ENCODE measurements at places on chromosomes 1 and 21. TPM values are rescaled to one million over a fixed set of nuclear protein-coding genes. Genes with fewer than 3 reads are reported as not detected.

GRCh38 chr1:218332416-218332815, 12.7 kb upstream of the TGFB2 start:
- peaks cover 6% of the 10 kb centered on the region for H3K36me3 ChIP-seq
- H3K27me3 ChIP-seq = no peaks in the 10 kb centered on the region
- no peaks in the 10 kb centered on the region for H3K4me1 ChIP-seq
- H3K27ac ChIP-seq = no peak overlapping the region
- DNase-seq = no peak
- no peak overlapping the region for H3K4me3 ChIP-seq

DNA sequence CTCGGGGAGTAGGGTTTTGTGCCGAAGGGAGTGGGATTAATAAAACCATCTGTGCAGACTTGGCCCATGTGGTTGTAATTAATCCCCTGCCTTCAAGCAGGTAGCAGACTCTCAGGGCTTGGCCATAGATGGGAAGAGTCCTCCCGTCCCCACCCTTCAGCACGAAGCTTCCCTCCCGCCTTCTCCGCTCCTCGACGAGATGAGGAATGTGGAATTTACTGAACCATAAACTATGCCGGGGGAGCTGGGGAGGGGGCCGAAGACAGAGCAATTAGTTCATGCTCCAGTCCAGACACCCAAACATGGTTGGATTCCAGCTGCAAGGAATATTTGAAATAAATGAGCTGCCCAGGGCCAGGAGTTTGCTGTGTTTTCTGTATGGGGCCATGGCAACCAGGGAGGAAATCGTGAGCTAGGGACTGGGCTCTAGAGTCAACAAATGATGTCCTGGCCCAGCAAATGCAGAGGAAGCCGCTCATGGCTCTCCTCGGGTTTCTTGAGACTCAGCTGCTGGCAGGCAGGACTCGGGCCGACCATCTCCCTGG, 78.8 kb downstream of the SPSB1 start:
- H3K4me1 ChIP-seq = peaks cover 5% of the 10 kb centered on the region
- DNase-seq = no peak
- no peaks in the 10 kb centered on the region for H3K27me3 ChIP-seq
- no peak overlapping the region for H3K27ac ChIP-seq
- peaks cover 6% of the 10 kb centered on the region for H3K36me3 ChIP-seq
- no peak overlapping the region for H3K4me3 ChIP-seq

GRCh38 chr1:241888232-241888631, 40.2 kb downstream of the EXO1 start:
- peak overlapping the region; percentile 32 for H3K27ac ChIP-seq
- peaks cover 9% of the 10 kb centered on the region for H3K4me1 ChIP-seq
- DNase-seq = no peak
- H3K4me3 ChIP-seq = no peak overlapping the region
- H3K27me3 ChIP-seq = no peaks in the 10 kb centered on the region
- peaks cover 31% of the 10 kb centered on the region for H3K36me3 ChIP-seq

- H3K36me3 ChIP-seq = peaks cover 4% of the 10 kb centered on the region
- H3K4me1 ChIP-seq = peaks cover 21% of the 10 kb centered on the region
- peak within 1 kb of the TSS; percentile 85 for H3K27ac ChIP-seq
- H3K27me3 ChIP-seq = peaks cover 2% of the 10 kb centered on the region
- DNase-seq = peak; percentile 100
- H3K4me3 ChIP-seq = peak within 1 kb of the TSS; percentile 95
Measured at GRCh38 chr1:6613361-6614018, at the start of gene PHF13. Gene PHF13, plus strand, starts transcription at chr1:6613731. Its CDS starts 336 bp downstream, at chr1:6614067.

- no peaks in the 10 kb centered on the region for H3K4me1 ChIP-seq
- H3K27me3 ChIP-seq = no peaks in the 10 kb centered on the region
- no peak overlapping the region for H3K4me3 ChIP-seq
- DNase-seq = no peak
- H3K36me3 ChIP-seq = no peaks in the 10 kb centered on the region
Measured at GRCh38 chr1:98277118-98277517, 356.3 kb upstream of the DPYD start.

GRCh38 chr1:20466273-20466672, 19.7 kb downstream of the CAMK2N1 start:
- H3K36me3 ChIP-seq = no peaks in the 10 kb centered on the region
- no peak overlapping the region for H3K27ac ChIP-seq
- H3K4me1 ChIP-seq = peaks cover 5% of the 10 kb centered on the region
- H3K27me3 ChIP-seq = peaks cover 14% of the 10 kb centered on the region

- H3K4me1 ChIP-seq = no peaks in the 10 kb centered on the region
- no peak for DNase-seq
- no peaks in the 10 kb centered on the region for H3K36me3 ChIP-seq
- H3K27ac ChIP-seq = no peak overlapping the region
- no peaks in the 10 kb centered on the region for H3K27me3 ChIP-seq
Measured at GRCh38 chr1:196071447-196071846, 536.8 kb downstream of the KCNT2 start.

DNA sequence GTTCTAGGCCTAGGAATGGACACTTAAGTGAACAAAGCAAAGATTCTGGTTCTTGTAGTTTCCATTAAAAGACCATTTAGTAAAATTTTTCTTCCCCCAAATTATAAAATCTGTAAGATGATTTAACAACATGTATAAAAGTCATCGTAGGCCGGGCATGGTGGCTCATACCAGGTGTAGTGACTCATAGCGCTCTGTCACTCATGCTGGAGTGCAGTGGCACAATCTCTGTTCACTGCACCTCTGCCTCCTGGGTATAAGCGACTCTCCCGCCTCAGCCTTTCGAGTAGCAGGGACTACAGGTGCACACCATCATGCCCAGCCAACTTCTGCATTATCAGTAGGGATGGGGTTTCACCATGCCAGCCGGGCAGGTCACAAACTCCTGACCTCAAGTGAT, 9.1 kb downstream of the ASPM start:
- H3K36me3 ChIP-seq = peaks cover 38% of the 10 kb centered on the region
- no peaks in the 10 kb centered on the region for H3K27me3 ChIP-seq
- peaks cover 35% of the 10 kb centered on the region for H3K4me1 ChIP-seq
- H3K4me3 ChIP-seq = no peak overlapping the region

- no peaks in the 10 kb centered on the region for H3K27me3 ChIP-seq
- H3K4me1 ChIP-seq = peaks cover 65% of the 10 kb centered on the region
- no peak overlapping the region for H3K4me3 ChIP-seq
- H3K27ac ChIP-seq = peak overlapping the region; percentile 55
- no peak for DNase-seq
Measured at GRCh38 chr1:167620002-167620401, 10.0 kb upstream of the RCSD1 start.

DNA sequence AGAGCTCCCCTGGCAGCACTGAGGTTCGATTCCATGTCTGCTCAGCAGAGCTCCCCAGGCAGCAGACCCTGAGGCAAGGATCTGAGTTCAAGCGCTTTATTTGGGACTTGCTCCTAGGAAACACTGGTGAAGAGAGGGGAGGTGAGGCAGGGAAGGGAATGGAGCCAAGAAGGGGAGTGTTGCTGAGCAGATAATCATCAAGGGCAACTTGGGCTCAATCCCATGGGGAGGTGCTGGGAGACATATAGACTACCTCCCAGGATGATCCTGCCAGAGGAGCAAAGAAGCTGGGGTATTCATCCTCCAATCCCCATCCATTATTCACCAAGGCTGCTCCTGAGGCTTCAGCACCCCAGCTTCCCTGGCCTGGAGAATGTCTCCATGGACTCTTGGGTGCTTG, 47.0 kb downstream of the GRIK3 start:
- H3K4me3 ChIP-seq = no peak overlapping the region
- DNase-seq = no peak
- H3K27me3 ChIP-seq = peaks cover under 1% of the 10 kb centered on the region
- H3K4me1 ChIP-seq = no peaks in the 10 kb centered on the region
- H3K27ac ChIP-seq = no peak overlapping the region

- no peaks in the 10 kb centered on the region for H3K36me3 ChIP-seq
- H3K4me3 ChIP-seq = no peak overlapping the region
- H3K27me3 ChIP-seq = peaks cover 23% of the 10 kb centered on the region
- peak overlapping the region; percentile 25 for H3K27ac ChIP-seq
Measured at GRCh38 chr1:228927946-228928898, 192.9 kb downstream of the RHOU start.

- H3K27me3 ChIP-seq = no peaks in the 10 kb centered on the region
- peaks cover 2% of the 10 kb centered on the region for H3K4me1 ChIP-seq
- no peak overlapping the region for H3K27ac ChIP-seq
Measured at GRCh38 chr1:234778221-234779159, 168.5 kb upstream of the IRF2BP2 start.

- H3K27ac ChIP-seq = no peak overlapping the region
- peaks cover 14% of the 10 kb centered on the region for H3K27me3 ChIP-seq
- DNase-seq = no peak
Measured at GRCh38 chr1:22903113-22903512, 69.6 kb downstream of the LACTBL1 start.

DNA sequence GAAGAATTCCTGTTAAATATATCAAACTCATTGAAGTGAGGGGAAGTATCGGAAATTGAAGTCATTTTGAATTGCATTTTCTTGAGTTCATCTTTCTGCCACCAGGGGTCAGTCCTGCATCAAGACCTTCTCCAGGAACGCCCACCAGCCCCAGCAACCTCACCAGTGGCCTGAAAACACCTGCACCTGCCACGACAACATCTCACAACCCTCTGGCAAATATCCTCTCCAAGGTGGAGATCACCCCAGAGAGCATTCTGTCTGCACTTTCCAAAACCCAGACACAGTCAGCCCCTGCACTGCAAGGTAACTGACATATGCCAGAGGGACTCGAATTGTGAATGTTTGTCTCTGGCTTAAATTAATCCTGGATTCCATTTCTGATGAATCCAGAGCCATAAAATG, 22.8 kb upstream of the TARS2 start:
- H3K27me3 ChIP-seq = no peaks in the 10 kb centered on the region
- no peak overlapping the region for H3K4me3 ChIP-seq
- H3K4me1 ChIP-seq = peaks cover 2% of the 10 kb centered on the region

DNA sequence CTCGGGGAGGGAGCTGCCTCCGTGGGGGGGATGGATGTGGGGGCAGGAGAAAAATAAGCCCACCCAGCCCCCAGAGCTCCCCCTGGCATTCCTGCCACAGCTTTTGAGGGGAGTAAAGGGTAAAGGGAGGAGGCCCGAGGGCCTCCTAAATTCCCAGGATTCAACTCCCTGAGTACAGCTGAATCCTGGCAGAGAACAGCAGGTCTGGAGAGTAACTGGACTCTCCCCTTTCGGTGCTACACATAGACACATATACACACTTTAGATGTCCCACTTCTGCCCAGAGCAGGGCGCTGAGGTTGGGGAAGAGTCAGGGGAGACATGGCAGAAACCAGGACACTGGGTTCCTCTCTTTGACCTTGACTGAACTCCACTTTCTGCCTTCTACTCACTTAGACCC, 3.0 kb downstream of the KIRREL1 start:
- DNase-seq = no peak
- no peak overlapping the region for H3K27ac ChIP-seq
- no peaks in the 10 kb centered on the region for H3K36me3 ChIP-seq
- H3K4me3 ChIP-seq = no peak overlapping the region

- H3K4me1 ChIP-seq = peaks cover 23% of the 10 kb centered on the region
- peaks cover 41% of the 10 kb centered on the region for H3K27me3 ChIP-seq
- H3K27ac ChIP-seq = peak overlapping the region; percentile 29
- DNase-seq = peak; percentile 55
- peaks cover 2% of the 10 kb centered on the region for H3K36me3 ChIP-seq
- H3K4me3 ChIP-seq = peak overlapping the region; percentile 72
Measured at GRCh38 chr1:200739702-200740570, 1.2 kb downstream of the CAMSAP2 start.

DNA sequence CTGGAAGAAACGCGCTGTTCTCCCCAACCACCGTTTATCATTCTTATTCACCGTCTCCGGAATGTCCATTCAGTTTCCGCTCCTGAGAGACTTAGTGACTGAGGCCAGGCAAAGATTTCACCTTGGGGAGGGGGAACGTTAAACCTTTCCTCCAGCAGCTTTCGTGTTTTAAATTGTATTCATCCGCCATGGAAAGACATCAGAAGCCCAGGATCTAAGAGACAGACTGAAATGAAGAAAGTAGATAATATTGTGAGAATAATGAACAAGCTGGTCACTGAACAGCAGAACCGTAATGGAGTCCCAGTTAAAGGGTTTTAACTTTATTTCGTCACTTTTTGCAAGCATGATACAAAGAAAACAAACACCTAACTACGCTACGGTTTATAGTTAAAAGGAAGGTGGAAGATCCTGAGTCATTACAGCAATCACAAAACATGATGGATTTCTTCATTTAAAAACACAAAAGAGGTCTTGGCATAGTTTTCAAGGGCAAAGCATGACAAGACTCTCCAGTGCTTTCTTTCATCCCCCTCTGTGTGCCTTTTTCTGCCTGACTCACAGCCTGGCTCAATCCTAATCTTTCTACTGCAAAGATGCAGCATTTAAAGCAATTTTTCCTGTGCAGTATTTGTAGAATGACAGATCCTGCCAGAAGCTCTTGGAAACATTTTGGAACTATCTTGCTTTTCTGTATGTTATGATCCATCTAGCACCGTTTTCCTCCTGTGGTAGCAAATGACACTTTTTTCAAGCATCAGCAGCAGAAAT, 722 bp upstream of the SLC19A2 start:
- peak overlapping the region; percentile 93 for H3K27ac ChIP-seq
- peak; percentile 60 for DNase-seq
- H3K36me3 ChIP-seq = peaks cover 6% of the 10 kb centered on the region
- H3K4me1 ChIP-seq = peaks cover 41% of the 10 kb centered on the region
- peak overlapping the region; percentile 98 for H3K4me3 ChIP-seq
- H3K27me3 ChIP-seq = no peaks in the 10 kb centered on the region

GRCh38 chr1:117094841-117095604, 26.5 kb downstream of the TRIM45 start:
- H3K36me3 ChIP-seq = peaks cover 76% of the 10 kb centered on the region
- peaks cover 17% of the 10 kb centered on the region for H3K4me1 ChIP-seq
- H3K27ac ChIP-seq = no peak overlapping the region
- H3K27me3 ChIP-seq = no peaks in the 10 kb centered on the region

GRCh38 chr21:28856588-28857250, 136.0 kb downstream of the LTN1 start:
- peaks cover 6% of the 10 kb centered on the region for H3K36me3 ChIP-seq
- no peak overlapping the region for H3K4me3 ChIP-seq
- no peak overlapping the region for H3K27ac ChIP-seq
- peak; percentile 44 for DNase-seq
- no peaks in the 10 kb centered on the region for H3K27me3 ChIP-seq

DNA sequence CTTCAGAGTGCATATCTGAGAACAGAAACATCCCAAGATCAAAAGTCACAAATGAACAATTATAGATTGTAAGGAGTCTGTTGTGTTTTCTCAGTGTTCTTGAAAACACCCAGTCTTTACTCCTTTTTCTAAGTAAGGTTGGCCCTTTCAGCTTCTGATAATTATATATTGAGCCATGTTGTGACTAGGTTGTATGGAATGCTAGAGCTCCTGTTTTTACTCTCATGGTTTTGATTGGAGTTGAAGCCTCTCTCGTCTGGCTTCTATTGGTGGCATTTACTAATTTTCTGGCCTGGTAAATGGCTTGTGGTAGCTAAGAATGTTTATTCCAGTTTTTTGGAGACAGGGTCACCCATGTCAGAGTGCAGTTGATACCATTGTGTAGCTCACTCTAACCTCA, 84.7 kb downstream of the NDUFS5 start:
- H3K27ac ChIP-seq = no peak overlapping the region
- H3K4me1 ChIP-seq = peaks cover 7% of the 10 kb centered on the region
- no peaks in the 10 kb centered on the region for H3K36me3 ChIP-seq
- peaks cover 8% of the 10 kb centered on the region for H3K27me3 ChIP-seq

The RBM11 gene
- total RNA-seq = 1.4 TPM

The LINGO4 gene
- not detected for total RNA-seq

The REN gene
- not detected for total RNA-seq

The ITSN1 gene
- 4.8 TPM for total RNA-seq

The PLEKHO1 gene
- 26.4 TPM for total RNA-seq

The RNF223 gene
- not detected for total RNA-seq

The KIF2C gene
- 82.7 TPM for total RNA-seq

The MATN1 gene
- total RNA-seq = 0.50 TPM

Measured in activated CD4-positive, alpha-beta T cell treated with anti-CD3 and anti-CD28 coated beads, Interleukin-2, amount 10 ng/mL, durations not matched to agents 24 days and 14 days (primary cell).